ENCODE measurements at places on chromosomes 12 and 14.

DNA sequence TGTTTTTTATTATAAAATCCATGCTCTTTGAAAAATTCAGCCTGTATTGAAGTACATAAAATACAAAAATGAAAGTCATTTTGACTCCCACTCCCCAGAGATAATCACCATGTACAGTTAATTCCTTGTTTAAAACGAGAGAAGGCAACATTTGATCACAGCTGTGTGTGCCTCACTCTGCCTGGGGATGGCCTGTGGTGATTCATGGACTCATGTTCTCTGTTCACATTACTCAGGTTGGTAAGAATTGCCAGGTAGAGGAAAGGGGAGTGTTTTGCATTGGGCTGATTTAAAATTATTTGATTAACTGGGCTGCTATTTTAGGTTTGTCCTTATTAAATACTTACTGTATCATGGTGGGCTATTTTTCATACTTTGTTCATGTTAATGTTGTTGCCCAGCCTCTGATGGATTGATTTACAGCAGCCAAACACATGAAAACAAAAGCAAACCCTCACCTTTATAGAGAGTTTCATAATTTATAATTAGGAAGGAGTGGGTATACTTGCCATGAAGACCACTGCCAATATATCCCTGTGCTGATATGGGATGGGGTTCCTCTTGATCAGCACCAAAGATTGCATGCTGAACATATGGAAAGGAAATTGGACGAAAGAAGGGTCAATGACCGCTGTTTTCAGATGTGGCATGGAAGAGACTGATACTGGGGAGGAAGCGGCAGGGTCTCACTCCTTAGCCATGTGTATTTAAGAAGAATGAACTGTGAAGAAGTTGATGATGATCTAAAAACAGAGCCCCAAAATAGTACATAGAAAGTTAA is 3.0 kb downstream of the ZBTB1 start:
- DNase-seq = no peak

GRCh38 chr14:99930420-99931274 is 134.6 kb upstream of the EVL start:
- no peak for DNase-seq

- no peak for DNase-seq
Observed at GRCh38 chr12:12357719-12358461, 1.0 kb downstream of the BORCS5 start.

DNA sequence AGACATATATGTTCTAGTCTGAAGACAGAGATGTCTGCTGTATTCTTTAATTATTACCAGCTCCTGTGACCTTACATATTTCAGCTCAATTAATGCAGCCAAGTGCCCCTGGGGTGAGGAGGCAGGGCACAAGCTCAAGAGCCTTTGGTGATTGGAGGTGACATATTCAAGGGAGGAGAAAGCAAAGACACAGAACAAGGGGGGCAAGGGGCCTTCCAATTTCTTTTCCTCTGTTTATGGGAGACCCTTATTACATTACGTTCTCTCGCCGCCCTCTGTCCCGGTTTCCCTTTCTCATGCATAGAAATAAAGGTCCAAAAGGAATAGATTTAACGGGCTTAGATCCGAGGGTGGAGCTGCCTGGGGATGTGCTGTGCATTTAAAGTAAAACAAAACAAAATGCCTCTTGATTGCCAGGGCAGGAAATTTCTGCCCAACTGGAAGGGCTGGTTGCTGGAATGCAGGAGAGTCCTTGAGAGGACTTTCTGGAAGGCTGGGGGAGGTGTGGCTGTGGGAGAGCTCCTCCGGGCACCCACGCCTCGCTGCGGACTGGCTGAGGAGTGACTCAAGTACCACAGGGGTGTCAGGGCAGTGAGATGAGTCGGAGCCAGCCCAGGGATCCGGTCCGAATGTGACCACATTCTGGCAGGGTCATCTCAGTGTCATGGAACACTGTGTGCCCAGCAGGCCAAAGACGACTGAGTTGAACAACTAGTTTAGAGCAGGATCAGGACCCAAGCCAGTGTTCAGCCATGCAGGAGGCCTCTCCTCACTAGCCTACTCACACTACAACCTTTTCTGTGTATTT is 32.1 kb upstream of the GSG1 start:
- DNase-seq = peak; percentile 99

DNA sequence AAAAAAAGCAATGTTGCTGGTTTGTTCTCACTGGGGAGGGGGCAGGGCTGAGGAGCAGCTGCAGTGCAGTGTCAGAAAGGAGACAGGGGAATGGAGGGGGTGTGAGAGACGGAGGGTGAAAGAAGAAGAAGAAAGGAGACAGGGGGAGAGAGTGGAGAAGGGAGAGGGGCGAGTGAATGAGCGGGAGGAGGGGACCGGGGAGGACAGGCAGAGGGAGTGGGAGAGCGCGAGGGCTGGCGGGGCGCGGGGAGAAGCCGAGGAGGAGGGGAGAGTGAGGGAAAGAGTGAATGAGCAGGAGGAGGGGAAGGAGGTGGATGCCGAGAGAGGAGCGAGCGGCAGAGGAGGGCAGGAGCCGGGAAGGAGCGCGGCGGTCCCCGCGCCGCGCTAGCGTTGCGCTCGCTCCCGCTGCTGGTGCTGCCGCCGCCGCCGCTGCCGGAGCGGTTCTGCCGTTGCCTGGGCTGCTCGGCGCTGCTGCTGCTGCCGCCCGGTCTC is at the start of gene NOVA1:
Gene NOVA1, minus strand, starts transcription at position 445 of the 492 bp plus-strand sequence. CDS start 597 bp downstream, outside the sequence.
- no peak for DNase-seq
